NCI-H1105 (cell line): ENCODE measurements at places on chromosomes 12 and 14.
A peak's percentile ranks its signal among the peaks of the same experiment; 100 is the strongest.

GRCh38 chr14:50855558-50855957, 16.3 kb upstream of the ABHD12B start:
- no peak for DNase-seq

DNA sequence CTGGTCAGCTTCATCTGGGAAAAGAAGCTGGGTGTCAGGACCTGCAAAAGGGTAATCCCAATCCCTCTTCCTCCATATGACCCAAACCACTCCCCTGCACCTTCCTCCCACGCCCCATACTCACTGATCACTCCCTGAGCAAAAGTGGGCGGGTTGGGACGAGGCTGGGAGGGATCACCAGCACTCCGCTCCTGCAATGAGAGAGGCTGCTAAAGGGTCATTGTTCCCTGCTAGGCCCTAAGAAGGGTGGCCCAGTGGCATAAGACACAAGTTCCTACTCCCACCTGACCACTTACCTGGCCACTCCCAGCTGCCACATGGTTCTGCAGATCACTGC, 15.7 kb upstream of the PRKAG1 start:
- DNase-seq, result no peak

DNA sequence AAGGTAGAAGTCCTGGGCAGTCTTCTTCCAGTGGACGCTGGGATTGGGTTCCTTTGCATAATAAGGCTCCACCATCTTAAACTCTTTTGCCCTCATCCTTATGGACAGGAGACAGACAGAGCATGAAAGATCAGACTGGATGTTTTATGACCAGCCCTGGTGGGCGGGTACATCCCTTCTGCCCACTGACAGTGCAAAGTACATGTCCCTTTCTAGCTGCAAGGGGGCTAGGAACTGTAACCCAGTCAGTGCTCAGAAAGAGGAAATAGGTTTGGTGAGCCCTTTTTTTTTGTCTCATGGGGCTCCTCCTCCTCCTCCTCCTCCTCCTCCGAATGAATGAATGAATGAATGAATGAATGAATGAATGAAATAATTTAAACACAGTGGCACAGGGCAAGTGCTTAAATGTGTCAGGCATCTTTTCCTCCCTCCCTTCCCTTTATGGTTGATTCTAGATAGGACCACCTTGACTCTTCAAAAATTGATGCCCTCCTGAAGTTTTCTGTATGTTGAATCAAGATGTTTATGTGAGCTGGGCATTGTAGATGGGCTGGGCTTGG, 36.4 kb upstream of the HNF1A start:
- DNase-seq, result no peak

- no peak for DNase-seq
Observed at GRCh38 chr12:31369712-31370521, 44.0 kb upstream of the SINHCAF start.

GRCh38 chr12:93603762-93604161, 31.3 kb downstream of the SOCS2 start:
- DNase-seq, result no peak

DNA sequence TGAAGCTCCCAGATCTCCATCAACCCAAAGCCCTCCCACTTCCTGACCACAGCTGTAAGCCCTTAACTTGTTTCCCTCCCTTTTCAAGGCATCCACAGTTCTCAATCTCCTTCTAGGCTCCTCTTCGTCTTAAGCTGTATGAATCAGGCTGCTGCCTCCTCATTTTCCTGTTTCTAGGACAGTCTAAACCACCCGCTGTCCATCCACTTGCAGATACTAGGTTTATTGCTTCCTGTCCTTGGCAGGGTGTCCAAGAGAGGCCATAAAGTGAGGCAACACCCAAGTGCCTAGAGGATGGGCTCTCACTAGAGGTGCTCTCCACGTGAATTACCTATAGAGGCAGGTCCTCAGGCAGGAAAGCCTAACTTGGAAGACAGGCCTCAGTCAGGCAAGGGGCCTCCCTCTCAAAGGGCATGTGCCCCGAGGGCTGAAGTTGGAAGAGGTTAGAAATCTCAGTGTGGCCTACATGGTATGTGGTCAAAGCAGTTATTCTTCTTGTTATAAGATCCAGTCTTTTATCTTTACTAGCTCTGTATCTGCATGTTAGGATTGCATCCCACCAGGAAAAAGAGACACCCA, 8.8 kb upstream of the TMEM106C start:
- DNase-seq, result no peak

GRCh38 chr12:131408484-131408883, 302.4 kb upstream of the SFSWAP start:
- no peak for DNase-seq

DNA sequence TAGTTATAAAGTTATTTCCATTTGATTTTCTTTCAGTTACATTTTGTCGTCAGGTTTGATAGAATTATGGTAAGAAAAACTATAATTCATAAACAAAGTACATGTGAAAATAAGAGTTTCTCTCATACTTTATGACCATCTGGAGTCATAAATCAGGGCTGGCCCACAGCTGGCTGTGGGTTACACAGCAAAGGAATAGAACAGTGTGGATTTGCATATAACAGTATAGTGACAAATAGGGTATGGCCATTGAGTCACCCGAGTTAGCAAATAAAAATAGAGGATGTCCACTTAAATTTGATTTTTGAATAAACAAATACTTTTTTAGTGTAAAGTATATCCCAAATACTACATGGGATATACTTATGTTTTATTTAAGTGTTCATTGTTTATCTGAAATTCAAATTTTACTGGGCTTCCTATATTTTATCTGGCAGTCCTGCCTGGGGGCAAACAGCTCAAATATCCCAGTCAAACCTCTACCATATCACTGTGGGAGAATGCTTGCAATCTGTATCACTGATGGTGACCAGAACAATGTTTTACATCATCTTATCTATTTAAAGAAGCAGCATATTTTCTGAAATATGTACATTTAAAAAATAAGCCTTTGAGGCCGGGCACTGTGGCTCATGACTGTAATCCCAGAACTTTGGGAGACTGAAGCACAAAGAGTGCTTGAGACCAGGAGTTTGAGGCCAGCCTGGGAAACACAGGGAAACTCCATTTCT, 65.5 kb downstream of the KSR2 start:
- no peak for DNase-seq

GRCh38 chr12:61369241-61369910, 890.8 kb upstream of the USP15 start:
- no peak for DNase-seq

- no peak for DNase-seq
Observed at GRCh38 chr12:84507956-84508850, 404.4 kb downstream of the SLC6A15 start.

GRCh38 chr12:53709671-53710070, 17.6 kb downstream of the CALCOCO1 start:
- DNase-seq, result no peak

DNA sequence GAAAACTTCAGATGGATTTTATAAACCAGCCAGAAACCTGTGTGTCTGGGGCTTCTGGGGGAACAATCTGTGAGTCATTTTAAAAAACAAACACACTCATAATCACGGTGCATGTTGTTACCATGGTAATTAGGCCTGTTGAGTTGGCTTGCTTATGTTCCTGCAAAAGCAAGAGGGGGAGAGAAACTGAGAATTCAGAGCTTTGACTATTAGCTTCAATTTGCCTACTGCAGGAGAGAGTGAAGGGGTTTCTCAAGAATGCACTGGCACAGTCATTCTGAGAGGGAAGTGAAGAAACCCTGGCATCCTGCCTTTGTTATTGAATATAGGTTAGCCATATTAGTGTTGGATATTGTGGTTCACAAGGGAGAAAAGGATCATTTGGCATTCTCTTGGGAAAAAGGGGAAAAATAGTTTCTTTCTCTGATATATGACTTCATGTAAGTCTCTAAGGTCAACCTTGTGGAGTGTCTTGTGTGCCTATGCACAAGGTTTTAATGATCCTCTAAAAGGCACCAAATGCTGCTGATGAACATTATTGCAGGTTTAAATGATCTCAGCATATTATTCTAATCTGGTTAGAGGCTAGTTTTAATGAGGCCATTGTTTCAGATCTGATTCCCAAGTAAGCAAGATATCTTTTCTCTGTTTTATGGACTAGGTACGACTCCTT, 12.9 kb downstream of the GNG2 start:
- DNase-seq, result peak; percentile 88

- no peak for DNase-seq
Observed at GRCh38 chr14:96624661-96625425, 122.7 kb downstream of the PAPOLA start.

DNA sequence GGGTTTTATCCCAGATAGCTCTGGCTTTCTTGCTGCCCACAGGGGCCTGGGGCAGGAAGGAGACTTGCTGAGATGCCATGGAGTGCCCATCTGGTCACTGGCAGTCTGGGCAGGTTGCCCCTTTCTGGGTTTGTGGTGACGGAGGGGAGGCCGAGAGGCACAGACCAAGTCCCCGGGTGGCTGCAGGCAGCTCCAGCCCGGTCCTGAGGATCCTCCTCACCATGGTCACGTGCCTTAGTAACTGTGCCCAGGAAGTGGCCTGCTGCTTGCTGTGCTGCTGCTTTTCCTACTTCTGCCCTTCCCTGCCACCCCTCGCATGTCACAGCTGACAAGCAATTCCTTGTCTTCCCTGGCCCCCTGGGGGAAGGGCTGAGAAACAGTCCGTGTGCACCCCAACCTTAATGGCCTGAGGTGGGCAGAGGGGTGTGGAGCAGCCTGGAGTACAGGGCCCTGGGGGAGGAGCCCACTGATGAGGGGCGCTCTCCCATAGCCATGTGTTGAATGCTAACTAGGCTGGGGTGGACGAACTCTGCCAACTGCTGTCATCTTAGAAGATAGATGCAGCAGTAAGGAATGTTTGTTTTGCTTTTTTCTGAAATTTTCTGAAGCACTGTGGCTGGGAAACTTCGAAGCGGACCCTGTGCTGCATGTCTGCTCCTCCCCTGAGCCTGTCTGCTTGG, 54.9 kb upstream of the SRSF5 start:
- DNase-seq, result no peak

DNA sequence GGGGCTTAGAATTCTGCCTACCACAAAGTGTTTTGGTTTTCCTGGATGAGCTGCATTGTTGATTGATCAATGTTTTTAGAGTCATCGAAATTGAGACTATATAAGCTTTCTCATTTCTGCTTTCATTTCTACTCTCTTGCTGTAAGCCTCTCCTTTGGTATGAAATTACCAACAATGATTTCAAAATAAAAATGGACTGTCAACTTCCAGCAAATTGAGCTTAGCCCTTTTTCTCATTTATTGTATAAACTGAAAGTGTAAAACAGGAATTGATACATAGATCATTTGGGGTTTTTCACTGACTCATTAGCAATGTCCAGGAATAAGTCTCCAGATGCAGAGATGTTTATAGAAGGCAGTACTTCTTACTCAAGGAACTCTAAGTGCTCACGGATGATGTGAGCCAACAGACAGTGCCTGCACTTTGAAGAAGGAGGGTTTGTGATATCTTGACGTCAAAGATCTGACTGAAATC, 20.0 kb upstream of the PCNX1 start:
- DNase-seq, result no peak

- DNase-seq, result no peak
Observed at GRCh38 chr12:104622928-104623327, 166.2 kb downstream of the CHST11 start.

- DNase-seq, result peak; percentile 72
Observed at GRCh38 chr12:13362260-13362841, 165.8 kb downstream of the EMP1 start.

DNA sequence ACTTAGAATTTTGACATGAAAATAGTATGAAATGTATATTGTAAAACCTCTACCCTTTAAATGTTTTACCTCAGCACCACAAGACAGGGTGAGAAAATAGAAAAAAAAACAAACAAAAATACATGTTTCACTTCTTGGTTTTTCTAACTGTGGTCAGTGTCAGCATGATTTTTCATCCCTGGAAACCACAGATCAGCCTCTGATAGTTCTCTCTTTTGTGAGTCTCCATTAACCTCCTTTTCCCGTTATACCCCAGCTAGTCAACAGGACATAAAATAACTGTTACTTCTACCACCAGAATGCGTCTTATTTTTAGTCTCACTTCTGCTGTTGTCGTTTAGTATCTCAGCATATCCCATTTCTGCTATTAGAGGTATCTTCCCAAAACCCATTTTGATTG, 48.3 kb upstream of the KCNMB4 start:
- no peak for DNase-seq

- DNase-seq, result no peak
Observed at GRCh38 chr12:132439333-132439904, 50.5 kb upstream of the FBRSL1 start.

DNA sequence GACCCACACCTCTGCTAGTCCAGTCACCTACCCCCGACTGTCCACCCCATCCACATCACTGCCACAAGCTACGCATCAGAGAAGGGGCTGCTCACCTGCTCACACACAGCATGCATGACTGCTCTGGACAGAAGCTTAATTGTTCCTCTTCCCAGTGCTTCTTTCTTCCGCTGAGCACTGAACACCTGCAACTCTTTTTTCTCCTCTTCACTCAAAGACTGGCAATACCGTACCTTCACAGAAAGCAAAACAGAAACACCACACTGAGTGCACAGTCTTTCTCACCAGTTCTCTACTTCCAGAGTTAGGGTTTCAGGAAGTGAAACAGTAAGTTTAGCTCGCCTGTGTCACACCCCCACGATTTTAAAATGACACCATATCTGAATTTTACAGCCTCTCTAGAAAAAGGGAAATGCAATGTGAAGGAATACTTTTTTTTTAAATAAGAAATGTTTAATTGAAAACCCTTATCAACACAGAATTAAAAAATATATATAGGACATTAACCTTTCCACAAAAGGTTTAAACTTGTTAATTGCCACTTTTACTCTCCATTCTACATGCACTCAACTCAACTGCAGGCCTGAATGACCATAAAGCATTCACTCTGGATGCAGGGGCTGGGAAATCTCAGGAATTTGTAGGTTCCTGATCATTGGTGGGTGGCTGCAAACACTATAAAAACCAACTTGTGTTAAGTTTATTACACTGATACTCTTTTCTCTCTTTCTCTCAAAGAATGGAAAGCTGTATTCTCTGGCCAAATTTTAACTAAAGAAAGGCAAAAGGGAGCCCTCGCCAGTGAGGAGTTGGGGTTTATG, 120.0 kb downstream of the PRICKLE1 start:
- no peak for DNase-seq
